ENCODE measurements at places on chromosomes 12 and 14.

- H3K27me3 ChIP-seq = peaks cover 7% of the 10 kb centered on the region
- no peaks in the 10 kb centered on the region for H3K4me1 ChIP-seq
- no peak overlapping the region for H3K27ac ChIP-seq
- H3K4me3 ChIP-seq = no peak overlapping the region
Measured at GRCh38 chr12:25992026-25992782, 33.7 kb downstream of the RASSF8 start.

GRCh38 chr12:5770727-5771126 is 174.3 kb downstream of the ANO2 start:
- peaks cover 1% of the 10 kb centered on the region for H3K27me3 ChIP-seq
- peak; percentile 16 for DNase-seq
- no peak overlapping the region for H3K27ac ChIP-seq
- H3K36me3 ChIP-seq = no peaks in the 10 kb centered on the region
- H3K4me1 ChIP-seq = no peaks in the 10 kb centered on the region

GRCh38 chr12:121494093-121494787 is 86.6 kb downstream of the KDM2B start:
- peak; percentile 86 for DNase-seq

DNA sequence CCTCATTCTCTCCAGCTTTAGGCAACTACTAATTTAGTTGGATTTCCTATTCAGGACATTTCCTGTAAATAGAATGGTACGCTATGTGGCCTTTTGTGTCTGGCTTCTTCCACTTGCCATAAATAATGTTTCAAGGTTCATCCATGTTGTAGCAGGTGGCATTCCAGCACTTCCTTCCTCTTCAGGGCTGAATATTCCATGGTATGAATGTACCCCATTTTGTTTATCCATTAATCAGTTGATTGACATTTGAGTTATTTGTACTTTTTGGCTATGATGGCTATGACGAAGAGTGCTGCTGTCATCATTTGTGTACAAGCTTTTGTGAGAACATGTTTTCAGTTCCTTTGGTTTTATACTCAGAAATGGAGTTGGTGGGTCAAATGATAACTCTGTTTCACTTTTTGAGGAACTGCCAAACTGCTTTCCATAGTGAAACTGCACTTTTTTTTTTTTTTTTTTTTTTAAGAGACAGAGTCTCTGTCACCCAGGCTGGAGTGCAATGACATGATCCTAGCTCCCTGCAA is 6.5 kb upstream of the CDK2AP1 start:
- peaks cover 4% of the 10 kb centered on the region for H3K4me1 ChIP-seq
- H3K27me3 ChIP-seq = no peaks in the 10 kb centered on the region
- peak overlapping the region; percentile 83 for H3K27ac ChIP-seq
- peak overlapping the region; percentile 36 for H3K4me3 ChIP-seq
- H3K36me3 ChIP-seq = no peaks in the 10 kb centered on the region

DNA sequence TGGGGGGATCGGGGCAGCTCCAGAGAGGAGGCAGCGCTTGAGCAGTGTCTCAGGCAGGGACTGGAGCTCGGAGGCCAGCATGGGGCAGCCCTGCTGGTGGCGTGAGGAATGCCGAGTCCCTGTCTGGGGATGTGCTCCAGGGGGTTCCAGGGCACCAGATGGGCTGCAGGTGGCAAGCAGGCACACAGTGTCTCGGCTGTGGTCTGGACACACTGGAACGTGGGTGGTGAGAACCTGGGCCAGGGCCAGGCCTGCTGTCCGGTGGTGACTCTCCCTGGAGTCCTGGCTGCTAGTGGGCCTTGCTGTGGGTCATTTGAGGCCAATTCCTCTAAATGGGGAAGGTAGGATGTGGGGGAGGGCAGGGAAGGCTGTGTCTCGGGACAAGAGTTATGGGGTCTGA is 199.4 kb upstream of the RTL1 start:
- no peaks in the 10 kb centered on the region for H3K36me3 ChIP-seq
- DNase-seq = no peak
- H3K4me1 ChIP-seq = no peaks in the 10 kb centered on the region
- peaks cover 11% of the 10 kb centered on the region for H3K27me3 ChIP-seq

GRCh38 chr12:8018666-8019581 is 13.6 kb upstream of the FOXJ2 start:
- H3K4me1 ChIP-seq = peaks cover 2% of the 10 kb centered on the region
- peaks cover 34% of the 10 kb centered on the region for H3K27me3 ChIP-seq
- peak overlapping the region; percentile 26 for H3K4me3 ChIP-seq
- peak; percentile 59 for DNase-seq

DNA sequence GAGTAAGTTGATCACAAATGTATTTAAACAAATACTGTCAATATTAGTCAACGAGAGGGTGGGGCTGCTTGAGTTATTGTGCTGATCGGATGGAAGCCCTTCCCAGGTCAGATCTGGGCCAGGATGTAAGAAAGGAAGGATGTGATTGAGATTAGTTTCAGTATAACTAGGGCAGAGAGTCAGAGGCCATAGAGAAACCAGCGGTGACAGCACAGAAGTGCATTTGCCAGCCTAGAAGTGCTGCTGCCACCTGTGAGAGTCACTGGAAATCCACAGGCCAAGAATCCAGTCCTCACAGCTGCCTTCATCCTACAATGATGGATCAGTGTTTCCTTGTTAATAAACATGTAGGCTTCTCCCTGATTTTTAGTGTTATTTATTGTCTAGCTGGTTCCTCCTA is 9.8 kb upstream of the FERMT2 start:
- no peak for DNase-seq
- H3K27me3 ChIP-seq = no peaks in the 10 kb centered on the region
- no peaks in the 10 kb centered on the region for H3K36me3 ChIP-seq
- H3K4me3 ChIP-seq = no peak overlapping the region
- peaks cover 2% of the 10 kb centered on the region for H3K4me1 ChIP-seq

GRCh38 chr12:49920241-49920914 is 16.7 kb upstream of the FAIM2 start:
- no peaks in the 10 kb centered on the region for H3K4me1 ChIP-seq
- DNase-seq = no peak
- no peaks in the 10 kb centered on the region for H3K36me3 ChIP-seq
- no peak overlapping the region for H3K4me3 ChIP-seq
- no peak overlapping the region for H3K27ac ChIP-seq

DNA sequence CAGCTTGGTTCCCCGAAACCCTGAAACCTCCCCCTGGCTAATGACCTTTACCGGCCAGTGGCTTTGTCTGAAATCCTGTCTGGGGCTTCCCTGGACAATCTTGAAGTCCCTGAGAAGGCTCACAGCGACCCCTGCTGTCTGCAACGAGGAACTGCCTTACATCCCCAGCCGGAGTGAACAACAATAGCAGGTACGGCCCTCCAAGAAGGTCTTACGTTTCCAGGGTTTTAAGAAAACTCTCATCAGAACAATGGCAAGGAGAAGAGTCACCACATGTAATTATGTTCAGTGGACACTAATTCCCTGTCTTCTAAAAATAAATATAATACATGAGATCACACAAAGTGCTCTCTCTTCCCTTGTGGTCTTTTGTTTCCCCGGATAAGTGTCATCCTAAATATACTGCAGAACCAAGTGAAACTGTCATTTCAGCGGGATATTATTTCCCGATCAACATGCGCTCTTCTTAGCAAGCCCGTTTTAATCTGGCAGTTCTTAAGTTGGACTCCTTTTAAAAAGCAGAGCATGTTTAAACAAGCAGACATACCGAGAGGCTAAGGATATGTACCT is 53.3 kb downstream of the RBM19 start:
- H3K4me1 ChIP-seq = no peaks in the 10 kb centered on the region
- peaks cover 34% of the 10 kb centered on the region for H3K36me3 ChIP-seq
- no peak overlapping the region for H3K27ac ChIP-seq

DNA sequence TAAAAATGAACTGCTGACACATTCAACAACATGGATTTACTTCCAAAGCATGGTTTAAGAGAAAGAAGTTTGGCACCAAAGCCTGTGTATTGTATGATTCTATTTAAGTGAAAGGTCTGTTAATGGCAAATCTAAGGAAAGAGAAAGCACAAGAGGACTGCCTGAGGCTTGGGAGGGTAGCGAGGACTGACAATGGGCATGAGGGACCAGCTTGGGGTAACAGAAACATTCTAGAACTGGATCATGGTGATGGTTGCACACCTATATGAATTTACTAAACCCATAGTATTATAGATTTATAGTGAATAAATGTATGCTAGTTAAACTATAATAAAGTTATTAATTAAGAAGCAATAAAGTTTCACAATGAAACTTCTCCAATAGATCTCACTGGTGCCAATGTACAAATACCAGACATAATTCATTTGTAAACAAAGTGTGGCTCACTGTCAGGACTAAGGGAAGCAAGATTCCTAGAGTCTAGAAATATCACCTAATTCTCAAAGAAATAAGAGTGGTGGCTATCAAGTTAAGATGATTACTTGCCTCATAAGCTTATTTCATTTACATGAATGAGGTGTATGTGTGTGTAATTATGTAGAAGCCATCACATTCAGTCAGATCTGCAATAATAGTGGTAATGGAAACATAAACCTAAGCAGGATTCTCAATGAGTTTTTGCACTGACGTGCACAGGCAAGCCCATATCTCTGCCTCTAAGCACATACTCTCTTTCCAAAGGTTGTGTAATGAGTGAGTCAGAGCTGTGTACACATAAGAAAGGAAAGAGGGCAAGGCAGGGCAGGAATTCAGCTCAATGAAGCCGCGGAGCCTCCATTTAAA is 353.4 kb downstream of the KCNH5 start:
- H3K4me1 ChIP-seq = no peaks in the 10 kb centered on the region
- no peaks in the 10 kb centered on the region for H3K27me3 ChIP-seq
- no peak overlapping the region for H3K27ac ChIP-seq
- H3K4me3 ChIP-seq = no peak overlapping the region

DNA sequence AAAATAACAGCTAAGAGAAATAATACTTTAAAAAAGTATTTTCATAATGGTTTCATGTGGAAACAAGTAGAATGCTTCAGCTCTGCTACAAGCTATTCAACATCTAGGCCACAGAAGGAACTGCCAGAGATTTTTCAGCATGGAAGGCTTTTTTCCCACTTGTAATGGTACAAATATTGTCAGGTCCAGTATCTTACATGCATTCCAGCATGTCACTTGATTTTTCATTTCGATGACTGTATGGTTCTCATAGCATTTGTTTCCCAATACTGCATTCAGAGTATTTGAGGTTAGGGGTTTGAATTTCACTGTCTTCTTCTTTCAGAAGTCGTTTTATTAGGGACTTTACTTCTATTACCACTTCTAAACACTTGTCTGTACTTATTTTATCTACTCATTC is 1701.5 kb upstream of the FLRT2 start:
- H3K4me1 ChIP-seq = no peaks in the 10 kb centered on the region
- no peak overlapping the region for H3K27ac ChIP-seq
- DNase-seq = no peak

DNA sequence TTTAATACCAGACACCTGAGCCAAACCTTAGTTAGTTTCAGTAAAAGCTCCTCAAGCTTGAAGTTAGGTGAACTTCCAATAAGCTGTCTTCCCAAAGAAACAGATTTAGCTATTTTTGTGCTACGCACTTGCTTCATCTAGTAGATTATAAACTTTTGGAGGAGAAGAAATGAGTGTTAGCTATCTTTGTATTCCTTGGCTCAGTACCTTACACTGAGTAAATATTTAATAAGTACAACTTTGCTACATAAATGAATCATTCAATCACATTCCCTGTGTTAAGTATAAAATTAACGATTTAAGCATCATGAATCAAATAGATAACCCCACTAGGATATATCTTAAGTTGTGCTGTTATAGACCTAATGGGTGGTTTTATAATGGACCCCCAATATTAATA is 307.0 kb downstream of the PCNX1 start:
- no peak overlapping the region for H3K27ac ChIP-seq
- peaks cover 25% of the 10 kb centered on the region for H3K4me1 ChIP-seq
- DNase-seq = no peak
- H3K4me3 ChIP-seq = no peak overlapping the region
- H3K36me3 ChIP-seq = peaks cover 16% of the 10 kb centered on the region

- no peak overlapping the region for H3K4me3 ChIP-seq
- H3K27me3 ChIP-seq = no peaks in the 10 kb centered on the region
- H3K36me3 ChIP-seq = no peaks in the 10 kb centered on the region
- no peaks in the 10 kb centered on the region for H3K4me1 ChIP-seq
Measured at GRCh38 chr12:39824505-39825212, 205.1 kb upstream of the ABCD2 start.

GRCh38 chr12:47527816-47528215 is 178.0 kb downstream of the RPAP3 start:
- H3K4me1 ChIP-seq = no peaks in the 10 kb centered on the region
- no peak overlapping the region for H3K27ac ChIP-seq
- peaks cover 5% of the 10 kb centered on the region for H3K27me3 ChIP-seq
- H3K4me3 ChIP-seq = no peak overlapping the region
